NCI-H187 (cell line): ENCODE measurements at places on chromosomes 2 and 18.

DNA sequence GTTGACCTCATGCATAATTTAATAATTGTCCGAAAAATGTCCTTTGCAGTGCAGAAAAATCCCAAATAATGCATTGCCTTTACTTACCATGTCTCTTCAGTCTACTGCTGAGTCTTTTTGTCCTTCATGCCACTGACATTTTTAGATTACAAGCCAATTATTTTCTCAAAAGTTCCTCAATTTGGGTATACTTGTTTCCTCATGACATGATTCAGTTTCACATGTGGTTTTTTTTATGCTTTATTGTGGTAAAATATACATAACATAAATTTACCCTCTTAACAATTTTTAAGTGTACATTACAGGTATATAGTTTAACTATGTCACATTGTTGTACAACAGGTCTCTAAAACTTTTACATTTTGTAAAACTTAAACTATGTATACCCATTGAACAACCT is 81.0 kb downstream of the EPC2 start:
- no peak for DNase-seq

DNA sequence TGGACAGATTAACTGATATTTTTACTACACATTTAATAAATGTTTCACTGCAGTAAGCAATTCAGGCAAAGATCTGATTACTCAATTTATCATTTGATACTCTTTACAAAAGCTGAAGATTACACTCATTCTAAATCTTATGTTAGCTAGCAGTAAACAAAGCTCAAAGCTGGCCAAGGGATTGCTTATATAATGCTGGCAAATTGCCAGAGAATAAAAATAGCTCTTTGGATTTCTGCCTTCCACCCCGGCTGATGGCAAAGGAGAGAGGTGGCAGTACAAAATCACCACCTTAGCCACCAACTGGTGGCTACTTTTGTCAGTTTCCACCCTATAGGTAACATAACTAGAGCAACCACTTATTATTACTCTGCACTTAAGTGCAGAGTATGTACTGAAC is 320.5 kb downstream of the FSIP2 start:
- no peak for DNase-seq

GRCh38 chr18:5309888-5310470 is 14.5 kb upstream of the ZBTB14 start:
- DNase-seq: no peak

DNA sequence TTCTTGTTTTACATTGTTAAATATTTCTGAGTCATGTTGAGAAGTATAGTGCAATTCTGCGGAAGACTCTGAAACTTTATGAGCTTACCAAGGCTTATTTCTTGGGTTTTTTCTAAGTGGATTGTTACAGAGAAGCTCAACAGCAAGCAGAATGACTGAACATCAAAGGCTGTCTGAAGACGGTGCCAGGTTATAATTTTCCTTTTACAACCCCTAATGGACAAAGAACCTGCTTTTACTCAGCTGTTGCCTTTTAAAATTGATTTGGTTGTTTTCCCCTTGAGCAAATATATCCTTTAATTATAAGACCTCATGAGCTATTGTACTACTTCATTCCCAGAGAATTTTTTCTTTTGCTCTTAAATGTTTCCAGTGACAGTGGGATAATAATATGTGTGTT is 41.6 kb downstream of the LAMA3 start:
- no peak for DNase-seq

GRCh38 chr2:172062402-172063004 is 22.8 kb upstream of the DLX1 start:
- no peak for DNase-seq

- no peak for DNase-seq
These were observed 5.5 kb downstream of the TNFRSF11A start for GRCh38 chr18:62330650-62331049.

DNA sequence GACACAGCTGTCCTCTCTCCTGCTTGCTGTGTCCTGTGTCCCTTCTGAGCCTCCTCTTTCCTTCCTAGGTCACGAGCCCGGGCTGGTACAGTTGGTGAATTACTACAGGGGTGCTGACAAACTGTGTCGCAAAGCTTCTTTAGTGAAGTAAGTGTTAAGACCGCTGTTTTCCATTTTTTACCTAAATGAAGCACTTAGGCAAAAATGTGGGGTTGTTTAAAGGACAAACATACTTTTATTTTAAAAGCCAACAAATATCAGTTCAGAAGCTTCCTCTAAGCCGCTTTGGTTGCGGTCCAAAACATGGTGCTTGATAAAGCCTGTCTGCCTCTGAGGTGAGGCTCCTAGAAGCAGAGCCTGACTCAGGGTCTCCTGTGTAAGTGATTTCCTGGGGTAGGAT is 3.9 kb downstream of the TTL start:
- DNase-seq: no peak

DNA sequence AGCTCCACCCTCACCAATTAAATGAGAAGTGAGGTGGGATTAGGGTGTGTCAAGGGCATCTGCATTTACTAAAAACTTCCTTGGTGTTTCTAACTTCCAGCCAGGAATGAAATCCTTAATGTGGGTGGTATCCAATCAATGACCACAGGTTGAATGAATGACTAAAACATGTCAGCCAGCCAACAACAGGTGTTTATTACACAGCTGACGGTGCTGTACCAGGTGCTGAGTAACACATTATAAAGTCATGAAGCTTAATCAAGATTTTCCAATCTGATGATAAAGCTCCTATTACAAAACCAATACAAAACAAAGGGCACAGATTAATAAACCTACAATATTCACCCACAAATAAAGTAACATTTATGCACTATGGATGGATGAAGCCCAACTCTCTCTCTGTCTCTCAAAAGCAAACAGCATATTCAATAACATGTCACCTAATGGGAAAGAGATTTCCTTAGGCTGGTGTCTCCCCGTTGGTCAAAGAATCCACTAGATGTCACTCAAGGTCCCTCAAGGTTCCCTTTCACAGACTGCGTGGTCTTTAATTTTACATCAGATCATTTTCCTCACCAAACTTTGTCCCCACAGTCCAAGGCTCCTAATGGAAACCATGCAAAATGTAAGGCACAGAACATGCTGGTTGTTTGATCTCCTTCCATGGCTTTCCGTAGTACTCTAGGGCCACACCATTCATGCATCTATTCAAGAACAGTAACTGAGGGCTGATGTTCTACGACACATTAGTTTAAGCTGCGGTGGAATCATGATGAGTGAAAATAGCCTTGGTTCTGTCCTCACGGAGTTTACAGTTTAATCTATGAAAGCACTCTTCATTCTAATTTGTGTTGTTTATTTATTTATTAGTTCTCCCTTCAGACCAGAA is 6.4 kb upstream of the PTPN4 start:
- DNase-seq: no peak

GRCh38 chr18:46268671-46269070 is 164.5 kb downstream of the HAUS1 start:
- DNase-seq: no peak

GRCh38 chr18:50659091-50660003 is 99.5 kb downstream of the MAPK4 start:
- DNase-seq: no peak

DNA sequence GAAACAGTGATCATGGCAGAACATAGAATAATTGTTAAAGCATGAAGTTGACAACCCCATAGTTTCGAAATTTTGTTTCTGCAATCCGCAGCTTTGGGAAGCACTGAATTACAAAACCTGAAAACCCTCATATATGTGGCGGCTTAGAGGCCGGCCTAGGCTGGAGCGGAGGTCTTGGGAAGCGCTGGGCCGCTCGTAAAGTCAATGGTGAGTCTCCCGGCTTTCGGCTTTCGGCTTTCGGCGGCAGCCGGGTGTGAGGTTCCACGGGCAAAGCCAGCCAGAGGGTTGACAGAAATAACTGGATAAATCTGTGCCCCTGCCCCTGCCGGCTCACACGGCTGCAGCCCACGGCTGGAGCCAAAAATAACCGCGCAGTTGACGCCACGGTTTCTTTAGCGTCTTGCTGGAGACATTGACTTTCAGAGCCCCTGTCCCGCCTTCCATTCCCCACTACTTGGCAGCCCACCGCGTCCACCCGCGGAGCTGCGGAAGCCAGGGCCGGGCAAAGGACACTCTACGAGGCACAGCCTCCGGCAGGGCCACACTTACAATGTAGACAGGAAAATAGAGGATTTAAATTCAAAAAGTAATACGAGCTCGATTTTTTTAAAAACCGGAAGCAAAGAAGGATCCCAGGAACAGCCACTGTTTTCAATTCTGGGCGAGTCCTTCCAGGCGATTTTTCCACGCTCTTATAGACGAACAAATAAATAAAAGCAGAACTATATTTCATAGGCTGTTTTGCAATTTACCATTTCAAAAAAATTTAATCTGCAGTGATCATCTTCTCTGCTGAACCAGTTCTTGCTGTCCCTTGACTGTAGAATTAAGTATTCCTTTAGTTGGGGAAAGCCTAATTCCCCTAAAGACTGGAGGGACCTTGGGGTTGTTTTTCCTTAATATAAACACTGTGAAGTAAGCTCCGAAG is 28.3 kb upstream of the ATP6V1B1 start:
- no peak for DNase-seq

DNA sequence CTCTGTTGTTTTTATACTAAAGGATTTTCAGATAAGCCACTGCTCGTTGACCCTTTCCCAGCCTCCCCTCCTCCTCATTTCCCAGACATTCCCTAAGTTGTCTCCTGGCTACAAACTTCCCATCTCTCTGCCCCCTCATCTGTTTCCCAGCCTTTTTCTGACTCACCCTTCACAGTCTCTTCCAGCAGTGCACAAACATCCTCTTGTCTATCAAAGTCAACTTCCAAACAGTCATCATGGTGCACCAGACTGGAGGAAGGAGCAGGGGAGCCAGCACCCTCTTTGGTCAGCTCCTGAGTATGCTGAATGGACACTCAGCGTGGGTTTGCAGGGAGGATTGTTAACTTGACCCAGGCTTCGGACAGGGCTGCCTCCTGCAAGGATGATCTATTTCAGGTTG is 26.6 kb upstream of the SPRED2 start:
- no peak for DNase-seq

- no peak for DNase-seq
These were observed 543.5 kb upstream of the HNMT start for GRCh38 chr2:137420744-137421143.

GRCh38 chr2:127656569-127657231 is 10.7 kb downstream of the GPR17 start:
- DNase-seq: no peak

DNA sequence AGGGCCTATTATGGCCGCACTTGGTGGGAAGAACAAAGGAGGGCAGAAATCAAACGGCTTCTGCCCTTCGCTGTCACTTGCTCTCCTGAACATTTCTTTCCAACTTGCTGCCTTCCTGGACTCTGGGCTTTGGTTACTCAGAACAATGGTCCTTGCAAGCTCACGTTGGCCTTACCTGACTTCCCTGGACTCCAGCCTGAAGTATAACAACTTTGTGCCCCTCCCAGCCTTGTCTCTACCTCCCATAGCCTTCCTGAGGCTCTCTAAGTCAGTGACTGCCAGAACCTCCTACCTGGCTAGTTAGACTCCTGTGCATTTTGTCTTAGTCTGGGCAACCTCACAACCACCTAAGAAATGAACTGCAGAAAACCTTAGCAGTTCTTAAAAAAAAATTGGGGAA is 30.2 kb upstream of the ITPRID2 start:
- DNase-seq: no peak

GRCh38 chr2:74373221-74373676 is 6.9 kb downstream of the DCTN1 start:
- DNase-seq: peak; percentile 74

DNA sequence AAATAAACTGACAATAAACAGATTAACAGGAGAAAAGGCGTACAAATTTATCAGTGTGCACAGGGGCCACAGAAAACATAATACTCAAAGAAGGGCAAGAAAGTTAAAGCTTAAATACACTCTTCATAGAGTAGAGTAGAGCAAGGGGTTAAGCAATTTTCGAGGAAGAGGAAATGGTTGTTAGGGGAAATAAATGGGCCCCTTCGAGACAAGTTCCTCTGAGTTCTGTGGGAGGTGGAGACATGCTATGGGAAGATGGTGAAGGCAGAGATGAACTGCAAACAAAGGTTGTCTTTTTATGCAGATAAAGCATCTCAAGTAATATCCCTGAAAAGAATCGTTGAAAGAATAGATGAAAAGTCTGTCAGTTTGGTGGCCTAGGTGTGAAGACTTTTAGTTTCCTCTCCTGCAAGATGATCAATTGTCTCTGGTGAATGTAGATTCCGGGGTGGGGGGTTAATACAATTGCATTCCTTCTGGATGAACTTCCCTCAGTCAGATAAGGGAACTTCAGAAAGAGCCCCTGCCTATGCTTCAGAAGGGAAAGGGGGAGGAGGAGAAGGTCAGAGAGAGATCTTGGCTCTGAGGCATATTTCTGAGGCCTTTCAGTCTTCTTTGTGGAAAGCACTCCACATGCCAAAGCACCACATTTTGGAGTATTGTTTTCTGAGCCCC is 127.0 kb downstream of the METTL4 start:
- DNase-seq: no peak

DNA sequence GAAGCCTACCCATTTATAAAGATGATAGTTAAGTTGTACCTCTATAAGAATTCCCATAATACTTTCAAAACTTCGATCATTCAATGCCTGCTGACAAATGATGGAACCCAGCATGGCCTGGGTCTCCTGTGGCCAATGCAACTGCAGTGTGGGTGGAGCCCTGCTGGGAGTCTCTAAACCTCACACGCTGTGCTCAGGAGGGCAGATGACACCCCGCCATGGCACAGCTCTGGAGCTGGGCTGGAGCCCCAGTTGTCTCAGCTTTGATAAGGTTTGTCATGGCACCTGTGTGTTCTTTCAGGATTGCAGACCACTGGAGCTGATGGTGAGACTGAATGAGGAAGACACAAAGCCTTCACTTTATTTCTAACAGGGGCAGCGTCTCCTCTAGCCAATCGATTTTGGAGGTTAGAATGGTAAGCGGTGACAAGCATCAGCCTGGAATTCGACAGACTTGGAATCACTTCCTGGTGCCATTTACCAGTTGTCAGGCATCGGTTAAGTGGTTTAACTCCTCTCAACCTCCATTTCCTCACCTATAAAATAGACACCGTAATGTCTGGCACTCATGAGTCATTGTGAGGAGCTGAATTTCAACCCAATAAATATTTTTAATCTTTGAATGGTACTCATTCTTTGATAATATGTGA is 383.6 kb upstream of the SALL3 start:
- DNase-seq: no peak

GRCh38 chr2:159677654-159678053 is 34.7 kb upstream of the MARCHF7 start:
- no peak for DNase-seq

- no peak for DNase-seq
These were observed 135.6 kb upstream of the KYNU start for GRCh38 chr2:142741764-142742269.

- DNase-seq: no peak
These were observed 350.8 kb downstream of the ALK start for GRCh38 chr2:29570539-29570938.

- no peak for DNase-seq
These were observed 198.8 kb downstream of the CYRIA start for GRCh38 chr2:16466821-16467151.
